Cerebellar nuclear complex (tissue), 1 donor: ENCODE measurements at places on chromosomes 1 and 21.

- no peak for DNase-seq
Measured at GRCh38 chr1:8926707-8927694, 18.7 kb upstream of the CA6 start.

- no peak for DNase-seq
Measured at GRCh38 chr21:35520856-35521255, 471.8 kb upstream of the RUNX1 start.

- DNase-seq = no peak
Measured at GRCh38 chr1:3062616-3063378, 6.2 kb upstream of the PRDM16 start.

- DNase-seq = no peak
Measured at GRCh38 chr1:220239966-220240365, 32.3 kb downstream of the RAB3GAP2 start.

DNA sequence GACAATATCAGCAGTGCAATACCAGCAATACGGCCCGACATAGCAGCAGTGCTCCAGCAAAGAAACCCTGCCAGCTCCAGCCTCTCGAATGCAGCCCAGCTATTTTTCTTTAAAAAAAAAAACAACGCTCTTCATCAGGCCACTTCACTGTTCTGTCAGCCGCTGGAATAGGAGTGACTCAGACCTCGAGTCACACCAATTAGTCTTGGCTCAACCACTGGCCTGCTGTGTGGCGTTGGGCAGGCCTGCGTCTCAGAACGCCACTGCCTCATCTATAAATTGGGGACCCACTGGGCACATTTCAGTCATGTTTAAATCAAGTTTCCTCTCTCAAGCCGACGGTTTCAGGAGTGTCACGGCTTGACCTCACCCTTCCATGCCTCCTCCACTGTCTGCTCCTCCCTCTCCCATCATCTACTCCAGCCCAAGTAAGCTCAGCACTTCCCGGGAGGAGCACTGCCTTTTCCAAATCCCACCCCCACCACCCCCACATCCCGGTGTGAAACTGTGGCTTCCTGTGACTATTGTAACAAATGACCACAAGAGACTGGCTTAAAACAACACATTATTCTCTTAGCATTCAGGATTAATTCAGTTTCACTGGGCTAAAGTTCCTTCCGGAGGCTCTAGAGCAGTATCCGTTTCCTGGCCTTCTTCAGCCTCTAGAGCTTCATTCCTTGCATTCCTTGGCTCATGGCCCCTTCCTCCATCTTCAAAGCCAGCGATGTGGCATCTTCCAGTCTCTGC lies 71.9 kb upstream of the EFHD2 start:
- no peak for DNase-seq

- DNase-seq = no peak
Measured at GRCh38 chr1:224180783-224181452, 2.1 kb upstream of the DEGS1 start.

- no peak for DNase-seq
Measured at GRCh38 chr1:86860020-86860419, 53.9 kb downstream of the SELENOF start.

DNA sequence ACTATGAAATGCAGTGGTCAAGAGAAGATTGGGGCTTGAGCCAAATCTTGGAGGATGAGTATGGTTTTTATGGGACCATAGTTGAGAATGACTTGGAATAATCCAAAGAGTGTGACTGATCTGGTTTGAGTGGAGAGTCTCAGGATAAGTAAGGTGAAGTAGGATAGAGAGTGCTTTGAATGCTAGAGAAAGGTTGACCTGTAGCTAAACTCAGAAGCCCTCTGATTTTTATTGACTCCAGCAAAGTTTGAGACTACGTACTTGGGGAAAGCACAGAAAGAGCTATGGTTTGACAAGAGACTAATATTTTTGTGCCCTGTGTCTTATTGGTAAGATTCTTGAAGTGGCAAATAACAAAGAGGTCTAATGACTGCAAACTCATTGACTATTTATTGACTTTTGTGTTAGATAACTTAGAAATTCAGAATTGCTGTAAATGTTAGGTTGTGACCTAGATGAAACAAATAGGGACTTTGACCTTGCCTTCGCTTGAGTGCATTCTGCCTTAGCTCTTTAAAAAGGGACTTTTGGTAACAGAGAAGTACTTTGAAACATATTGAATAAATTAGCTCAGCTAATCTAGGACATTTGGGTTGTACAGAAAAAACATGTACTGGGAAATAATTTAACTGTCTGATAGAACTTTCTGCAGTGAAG lies 35.1 kb downstream of the UAP1 start:
- DNase-seq = no peak

DNA sequence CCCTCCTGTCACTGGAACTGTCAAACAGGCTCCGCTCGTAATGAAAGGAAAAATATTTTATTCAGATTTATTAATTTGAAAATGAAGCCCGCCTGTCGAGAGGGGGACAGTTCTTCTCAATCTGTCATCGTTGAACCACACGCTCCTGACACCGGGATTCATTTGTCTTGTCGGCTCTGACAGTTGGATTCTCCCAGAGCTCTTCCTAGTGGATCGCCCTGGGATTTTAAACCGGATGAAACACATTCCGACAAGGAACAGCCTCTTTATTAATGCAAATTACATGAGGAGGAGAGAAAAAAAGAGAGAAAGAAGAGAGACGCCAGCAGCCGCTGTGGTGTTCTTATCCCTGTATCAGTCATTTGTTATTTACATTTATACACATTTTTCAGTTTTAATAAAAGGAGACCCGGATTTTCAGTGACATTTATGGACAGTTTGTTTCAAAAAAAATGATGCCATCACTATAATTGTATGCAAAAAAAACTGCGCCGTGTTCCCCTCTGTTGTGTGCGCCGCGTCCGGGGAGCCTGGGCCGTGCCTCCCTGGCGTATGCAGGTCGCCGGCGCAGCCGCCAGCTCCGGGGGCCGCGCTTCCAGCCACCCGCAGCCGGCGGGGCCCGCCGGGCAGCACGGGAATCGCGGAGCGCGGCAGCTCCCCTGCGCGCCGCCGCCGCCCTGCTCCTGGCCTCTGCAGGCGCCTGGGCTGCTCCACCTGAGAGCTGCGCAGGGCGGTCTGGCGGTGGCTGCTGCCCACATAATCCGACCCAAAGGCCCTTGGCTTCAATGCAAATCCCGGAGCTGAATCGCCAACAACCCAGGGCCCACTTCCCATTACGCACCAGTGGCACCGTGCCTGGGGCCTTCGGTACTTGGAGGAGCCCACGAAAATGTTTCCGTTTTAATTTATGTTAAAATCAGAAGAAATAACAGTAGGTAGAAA lies 237.9 kb upstream of the PBX1 start:
- DNase-seq = no peak

DNA sequence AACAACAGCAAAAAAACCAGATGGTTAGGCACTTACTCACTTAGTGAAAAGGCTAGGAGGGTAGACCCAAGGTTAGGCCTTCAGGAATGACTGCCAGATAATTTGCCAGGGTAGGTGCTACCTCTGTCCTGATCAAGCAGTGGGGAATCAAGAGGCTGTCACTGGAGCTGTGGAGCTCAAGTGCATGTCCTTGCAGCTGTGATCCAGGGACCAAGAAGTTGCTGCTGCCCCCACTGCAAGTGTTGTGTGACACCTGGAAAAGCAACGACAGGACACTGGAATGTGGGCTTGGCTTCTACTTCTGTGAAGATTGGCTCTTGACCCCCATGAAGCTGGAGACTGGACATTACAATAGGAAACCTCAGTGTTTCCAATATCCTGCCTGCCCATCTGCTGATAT lies 72.1 kb downstream of the PEX14 start:
- DNase-seq = no peak

- peak; percentile 26 for DNase-seq
Measured at GRCh38 chr1:19704247-19705113, 39.8 kb downstream of the HTR6 start.

- DNase-seq = no peak
Measured at GRCh38 chr1:6322161-6322560, 61.3 kb upstream of the GPR153 start.

DNA sequence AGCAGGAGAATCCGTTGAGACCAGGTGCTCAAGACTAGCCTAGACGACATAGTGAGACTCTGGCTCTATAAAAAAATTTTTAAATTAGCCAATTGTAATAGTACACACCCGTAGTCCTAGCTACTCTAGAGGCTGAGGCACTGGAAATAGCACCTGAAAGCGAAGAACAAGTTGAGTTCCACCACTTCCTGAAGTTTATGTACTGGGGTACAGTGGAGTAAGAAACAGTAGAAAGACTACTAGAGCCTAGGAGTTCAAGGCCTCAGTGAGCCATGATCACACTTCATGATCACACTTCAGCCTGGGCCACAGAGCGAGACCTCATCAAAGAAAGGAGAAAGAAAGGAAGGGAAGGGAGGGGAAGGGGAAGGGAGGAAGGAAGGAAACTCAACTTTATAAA lies 19.8 kb downstream of the RSBN1 start:
- no peak for DNase-seq

DNA sequence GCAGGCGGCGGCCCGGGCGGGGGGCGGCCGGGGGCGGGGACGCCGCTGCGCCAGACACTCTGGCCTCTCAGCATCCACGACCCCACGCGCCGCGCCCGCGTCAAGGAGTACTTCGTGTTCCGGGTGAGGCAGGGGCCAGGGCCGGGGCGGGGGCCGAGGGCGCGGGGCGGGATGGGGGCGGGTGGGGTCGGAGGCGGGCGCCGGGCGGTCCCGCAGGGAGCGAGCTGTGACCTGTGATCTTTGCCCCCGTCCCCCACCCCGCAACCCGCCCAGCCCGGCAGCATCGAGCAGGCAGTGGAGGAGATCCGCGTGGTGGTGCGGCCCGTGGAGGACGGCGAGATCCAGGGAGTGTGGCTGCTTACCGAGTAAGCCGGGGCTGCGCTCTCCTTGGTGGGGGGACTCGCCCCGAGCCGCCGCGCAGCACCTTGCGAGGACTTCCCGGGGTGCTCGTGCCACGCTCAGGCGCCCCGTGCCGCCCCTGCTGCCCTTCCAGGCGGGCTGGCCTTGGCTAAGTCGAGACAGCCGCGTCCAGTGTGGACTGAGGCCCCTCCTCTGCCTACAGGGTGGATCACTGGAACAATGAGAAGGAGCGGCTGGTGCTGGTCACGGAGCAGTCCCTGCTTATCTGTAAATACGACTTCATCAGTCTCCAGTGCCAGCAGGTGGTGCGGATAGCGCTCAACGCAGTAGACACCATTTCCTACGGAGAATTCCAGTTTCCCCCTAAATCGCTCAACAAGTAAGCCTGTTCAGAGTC lies 514 bp downstream of the TPRG1L start:
- DNase-seq = no peak

DNA sequence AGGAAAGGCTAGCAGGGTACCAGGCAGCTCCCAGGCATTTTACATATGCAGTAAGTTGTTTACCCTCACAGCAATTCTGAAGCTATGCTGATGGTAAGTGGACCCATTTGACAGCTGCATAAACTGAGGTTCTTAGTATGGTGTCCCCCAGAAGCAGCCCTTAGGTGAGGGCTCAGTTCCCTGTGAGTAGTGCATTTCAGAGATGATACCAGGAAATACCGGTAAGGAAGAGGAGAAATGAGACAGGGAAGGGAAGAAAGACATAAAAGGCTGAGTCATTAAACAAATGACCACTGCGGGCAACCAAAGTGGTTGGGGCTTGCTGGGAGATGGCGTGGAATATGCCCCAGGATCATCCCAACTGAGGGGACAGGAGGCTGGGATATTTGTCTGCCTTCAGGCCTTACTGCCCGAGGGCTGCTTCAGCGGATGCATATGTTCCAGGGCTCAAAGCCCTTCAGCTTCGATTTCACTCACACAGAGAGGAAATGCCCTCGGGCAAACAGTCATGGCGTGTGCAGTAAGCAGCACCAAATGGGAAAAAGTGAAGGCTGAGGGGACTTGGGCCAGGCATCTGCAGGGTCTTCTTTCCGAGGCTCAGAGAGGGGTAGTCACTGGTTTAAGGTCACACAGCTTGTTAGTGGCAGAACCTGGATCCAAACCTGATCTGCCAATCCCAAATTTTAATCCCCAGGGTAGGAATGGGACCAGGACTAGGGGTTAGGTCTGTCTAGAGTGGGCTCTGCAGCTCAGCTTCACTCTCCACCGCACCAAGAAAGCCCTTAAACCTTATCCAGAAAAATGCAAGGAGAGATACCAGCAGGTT lies 133.7 kb upstream of the RUNX3 start:
- no peak for DNase-seq

DNA sequence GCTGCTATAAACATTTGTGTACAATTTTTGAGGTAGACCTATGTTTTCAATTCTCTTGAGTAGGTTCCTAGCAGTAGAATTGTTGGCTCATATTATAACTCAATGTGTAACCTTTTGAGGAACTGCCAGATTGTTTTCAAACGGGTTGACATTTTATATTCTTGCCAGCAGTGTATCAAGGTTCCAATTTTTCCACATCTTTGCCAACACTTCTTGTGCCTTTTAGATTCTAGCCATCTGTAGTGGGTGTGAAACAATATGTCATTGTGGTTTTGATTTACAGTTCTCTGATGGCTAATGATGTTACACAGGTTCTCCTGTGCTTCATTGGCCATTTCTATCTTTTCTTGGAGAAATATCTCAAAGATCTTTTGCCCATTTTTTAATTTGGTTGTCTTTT lies 36.4 kb downstream of the MAP3K7CL start:
- DNase-seq = peak; percentile 12

- DNase-seq = no peak
Measured at GRCh38 chr21:17612023-17612564, 607 bp downstream of the BTG3 start.

DNA sequence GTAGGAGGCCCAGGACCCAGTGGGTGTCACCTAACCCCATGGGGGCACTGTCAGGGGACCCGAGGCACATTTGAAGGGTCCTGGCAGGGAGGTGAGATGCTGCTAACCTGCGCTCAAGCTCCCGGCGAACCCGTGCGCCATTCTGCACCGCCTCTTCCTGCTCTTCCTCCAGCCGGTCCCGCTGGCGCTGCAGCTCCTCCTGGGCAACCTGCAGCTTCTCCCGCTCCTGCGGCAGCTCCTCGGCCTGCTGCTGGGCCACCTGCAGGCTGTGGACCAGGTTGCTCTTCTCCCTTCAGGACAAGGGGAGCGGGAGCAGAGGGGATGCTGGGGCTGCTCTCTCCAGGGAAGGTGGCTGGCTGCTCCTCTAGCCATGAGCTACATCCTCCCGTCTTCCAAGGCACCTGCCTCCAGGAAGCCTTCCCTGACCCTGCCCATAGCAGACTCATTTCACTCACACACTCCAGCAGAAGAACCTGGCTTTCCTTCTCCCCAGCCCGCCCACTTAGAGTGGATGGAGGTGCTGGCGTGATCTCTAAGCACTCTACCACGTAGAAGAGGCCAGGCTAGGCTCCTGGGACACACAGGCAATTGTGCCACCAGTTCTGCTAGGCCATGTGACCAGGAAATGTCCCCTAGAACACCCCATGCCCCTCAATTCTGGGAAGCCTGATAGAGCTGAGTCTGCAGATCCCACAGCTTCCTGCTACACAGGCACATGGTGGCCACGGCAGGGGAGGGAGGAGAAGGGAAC lies 15.2 kb upstream of the NBPF1 start:
- DNase-seq = no peak

GRCh38 chr1:23098463-23099170 lies 70.0 kb downstream of the LUZP1 start:
- DNase-seq = no peak

GRCh38 chr21:31686272-31686915 lies 26.9 kb downstream of the SOD1 start:
- DNase-seq = peak; percentile 53

GRCh38 chr1:63041660-63042059 lies 257.7 kb downstream of the ATG4C start:
- no peak for DNase-seq
